Panc1 (cell line): ENCODE measurements at places on chromosomes 7 and 10.

DNA sequence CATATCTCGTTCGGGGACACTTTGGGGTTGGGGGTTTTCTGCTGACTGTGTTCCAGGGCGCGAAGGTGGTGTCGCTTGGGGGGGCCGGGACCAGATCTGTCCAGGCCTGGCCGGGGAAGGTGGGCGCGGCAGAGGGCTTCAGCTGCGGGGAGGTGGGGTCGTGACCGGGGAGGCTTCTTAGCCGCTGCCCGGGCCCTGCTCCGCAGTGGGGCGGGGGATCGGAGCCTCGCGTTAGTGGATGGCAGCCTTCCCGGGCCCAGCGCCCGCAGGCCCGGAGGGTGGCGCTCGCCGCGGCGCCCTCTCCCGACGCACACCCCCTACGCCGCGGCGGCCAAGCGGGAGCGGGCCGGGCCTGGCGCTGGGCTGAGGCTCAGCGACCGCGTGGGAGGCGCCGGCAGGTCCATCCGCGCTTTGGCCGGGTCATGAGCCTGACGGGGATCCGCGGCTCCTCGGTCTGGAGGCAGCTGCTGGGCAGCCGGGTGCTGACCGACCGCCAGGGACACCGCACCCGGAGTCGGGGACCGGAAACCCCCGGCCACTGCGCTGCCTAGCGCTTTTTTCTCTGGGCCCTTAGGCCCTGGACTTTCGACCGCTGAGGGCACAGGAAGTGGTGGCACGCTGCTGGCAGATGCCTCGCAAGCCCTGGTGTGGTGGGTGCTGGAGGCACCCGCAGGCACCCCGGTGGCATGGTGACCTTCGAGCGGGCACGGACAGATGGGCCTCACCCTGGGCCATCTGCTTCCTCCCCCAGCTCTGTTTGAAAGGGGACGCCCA, 1.2 kb downstream of the AGAP3 start:
- no peak for DNase-seq

GRCh38 chr10:30216821-30217220, 132.3 kb downstream of the MTPAP start:
- no peak for DNase-seq

DNA sequence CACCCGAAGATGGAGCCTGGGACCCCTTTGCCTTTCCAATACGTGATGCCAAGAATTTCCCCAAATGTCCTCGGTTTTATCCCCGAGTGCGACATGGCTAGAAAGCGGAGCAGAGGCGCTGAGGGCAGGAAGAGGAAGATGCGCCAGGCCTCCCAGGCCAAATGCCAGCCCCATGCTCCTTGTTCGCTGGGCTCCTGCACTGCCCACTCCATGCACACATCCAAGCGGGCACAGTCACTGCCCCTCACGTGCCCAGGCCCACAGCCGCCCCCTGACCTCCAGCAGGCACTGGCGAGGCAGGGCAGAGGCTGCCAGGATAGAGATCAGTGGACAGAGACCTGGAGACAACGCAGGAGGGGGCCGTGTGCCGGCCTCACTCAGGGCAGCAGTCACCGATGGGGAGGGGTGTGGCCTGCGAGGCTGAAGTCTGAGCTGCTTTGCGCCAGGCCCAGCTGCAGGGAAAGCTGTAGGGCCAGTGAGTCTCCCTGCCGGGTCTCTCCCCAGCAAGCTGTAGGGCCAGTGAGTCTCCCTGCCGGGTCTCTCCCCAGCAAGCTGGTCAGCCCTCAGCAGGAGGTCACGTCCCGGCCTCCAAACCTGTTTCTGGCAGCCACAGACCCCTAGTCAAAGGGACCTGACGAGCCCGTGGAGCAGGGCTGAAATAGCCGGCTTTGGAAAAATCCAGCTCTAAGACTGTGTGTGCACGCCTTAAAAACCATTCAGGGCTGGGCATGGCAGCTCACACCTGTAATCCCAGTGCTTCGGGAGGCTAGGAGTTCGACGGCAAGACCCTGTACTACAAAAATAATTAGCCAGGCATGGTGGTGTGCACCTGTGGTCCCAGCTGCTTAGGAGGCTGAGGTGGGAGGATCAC, 100.6 kb upstream of the DIP2C start:
- DNase-seq, result no peak

GRCh38 chr7:80940539-80941207, 21.8 kb upstream of the SEMA3C start:
- no peak for DNase-seq

GRCh38 chr7:9149499-9150082, 716.2 kb downstream of the NXPH1 start:
- no peak for DNase-seq
